D341Med (cell line): ENCODE measurements at places on chromosomes 2 and 18.
A peak's percentile ranks its signal among the peaks of the same experiment; 100 is the strongest.

DNA sequence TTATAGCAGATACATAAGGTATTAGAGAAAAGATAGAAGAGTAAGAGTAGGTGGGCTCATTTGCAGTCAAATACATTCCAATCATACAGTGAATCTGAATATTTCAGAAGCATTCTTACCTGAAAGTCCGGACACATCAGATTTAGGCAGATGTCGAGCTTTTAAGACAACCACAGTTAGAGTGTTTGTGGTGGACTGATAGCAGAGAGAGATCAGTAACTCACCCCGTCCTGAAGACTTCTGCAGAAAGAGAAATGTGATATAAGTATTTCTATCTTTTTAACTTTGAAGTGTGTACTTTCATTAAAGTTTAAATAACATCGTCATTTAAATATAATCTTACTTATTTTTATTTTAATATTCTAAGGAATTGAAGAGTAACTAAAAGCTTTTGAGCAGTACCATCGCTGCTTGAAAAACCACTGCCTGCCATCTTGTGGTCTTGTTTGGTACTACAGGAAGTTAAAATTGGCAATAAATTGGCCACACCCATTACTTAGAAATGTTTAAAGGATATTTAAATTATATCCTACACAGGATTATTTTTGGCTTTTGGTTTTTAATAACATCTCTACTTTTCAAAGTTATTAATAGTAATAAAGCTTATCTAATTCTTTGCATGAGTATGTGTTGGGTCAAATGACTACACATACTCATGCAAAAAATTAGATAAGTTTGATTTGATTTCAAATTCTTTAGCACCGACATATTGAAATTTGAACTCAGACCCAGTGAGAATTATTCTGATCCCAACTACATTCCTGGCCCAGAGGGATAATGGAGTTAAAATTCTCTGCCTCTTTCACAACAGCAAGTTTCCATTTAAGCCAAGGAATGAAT, 5.5 kb downstream of the SYT4 start:
- DNase-seq: peak; percentile 51

DNA sequence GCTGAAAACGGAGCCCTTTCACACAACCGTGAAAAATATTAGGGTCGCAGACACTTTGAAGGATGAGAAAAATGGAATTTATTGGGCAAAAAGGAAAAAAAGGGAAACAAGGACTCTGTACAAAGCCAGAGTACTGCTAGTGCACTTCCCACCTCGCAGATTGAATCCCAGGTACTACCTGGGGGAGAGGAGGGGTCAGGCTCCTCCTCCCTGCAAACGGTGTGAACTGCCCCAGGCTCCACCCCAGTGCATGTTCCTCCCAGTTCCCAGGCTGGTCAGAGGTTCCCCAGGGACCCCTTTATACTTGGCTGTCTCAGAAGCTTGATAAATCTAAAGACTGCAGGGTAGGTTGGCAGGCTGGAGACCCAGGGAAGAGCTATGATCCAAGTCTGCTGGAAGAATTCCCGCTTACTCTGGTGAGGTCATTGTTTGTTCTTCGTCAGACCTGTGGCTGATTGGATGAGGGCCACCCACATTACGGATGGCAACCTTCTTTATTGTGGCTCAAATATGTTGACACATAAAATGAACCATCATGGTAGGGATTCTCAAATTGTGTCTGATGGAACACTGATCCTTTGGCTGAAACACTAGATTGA, 290.4 kb upstream of the POU3F3 start:
- no peak for DNase-seq

DNA sequence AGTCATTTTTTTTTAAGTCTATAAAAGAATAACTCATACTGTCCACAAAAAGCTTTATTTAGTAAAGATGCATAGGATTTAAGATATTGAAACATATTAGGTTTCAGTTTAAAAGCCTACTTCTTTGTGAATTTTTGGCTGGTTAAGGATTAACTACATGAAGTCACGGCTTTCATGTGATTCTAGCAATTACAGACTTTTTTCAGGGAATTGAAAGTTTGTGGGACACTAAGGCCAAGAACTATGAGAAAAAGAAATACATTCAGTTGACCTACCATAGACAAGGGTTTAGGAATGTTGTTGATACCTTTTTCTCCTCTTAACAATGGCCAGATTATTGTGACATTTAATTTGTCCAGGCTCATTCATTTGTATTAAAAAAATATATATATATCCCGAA, 109.3 kb downstream of the MEIS1 start:
- no peak for DNase-seq

DNA sequence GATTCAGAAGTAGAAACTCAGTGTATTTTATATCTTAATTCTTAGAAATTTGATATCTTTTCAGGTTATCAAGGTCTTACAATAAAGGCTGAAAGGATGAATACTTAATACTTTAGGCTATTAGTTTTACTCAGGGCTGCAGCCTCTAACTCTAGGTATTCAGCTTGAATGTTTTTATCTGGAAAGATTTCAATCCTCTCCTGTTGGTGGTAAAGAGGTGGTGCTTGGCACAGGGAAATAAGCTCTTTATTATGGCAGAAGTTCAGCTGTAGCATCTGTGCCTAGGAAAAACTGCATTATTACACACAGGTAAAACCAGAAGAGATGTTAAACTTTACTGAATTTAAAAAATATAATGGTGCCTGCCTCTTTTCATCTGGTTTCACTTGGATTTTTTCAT, 11.1 kb downstream of the ACVR2A start:
- DNase-seq: no peak

GRCh38 chr2:167430447-167430846, 542.2 kb downstream of the XIRP2 start:
- DNase-seq: no peak

DNA sequence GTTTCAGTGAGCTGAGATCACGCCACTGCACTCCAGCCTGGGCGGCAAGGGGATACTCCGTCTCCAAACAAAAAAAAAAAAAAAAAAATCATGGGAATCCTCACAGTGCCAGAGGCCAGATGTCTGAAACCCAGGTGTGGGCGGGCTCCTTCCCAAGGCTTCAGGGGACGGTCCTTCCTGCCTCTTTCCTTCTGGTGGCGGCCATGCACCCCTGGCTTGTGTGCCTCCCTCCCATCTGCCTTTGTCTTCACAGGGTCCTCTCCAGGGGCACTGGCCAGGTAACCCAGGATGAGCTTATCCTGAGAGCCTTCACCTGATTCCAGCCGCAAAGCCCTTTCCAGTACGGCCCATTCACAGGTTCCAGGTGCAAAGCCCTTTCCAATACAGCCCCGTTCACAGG, 40.9 kb upstream of the GPC1 start:
- no peak for DNase-seq
